ENCODE measurements at places on chromosomes 16 and 17. TPM values are rescaled to one million over a fixed set of nuclear protein-coding genes. Genes with fewer than 3 reads are reported as not detected.

The CCL14 gene
- total RNA-seq, result 15.3 TPM

The LIG3 gene
- 22.6 TPM for total RNA-seq

The CCT6B gene
- 6.2 TPM for total RNA-seq

The HCRT gene
- total RNA-seq, result not detected

The GAS7 gene
- 32.7 TPM for total RNA-seq

The RNF157 gene
- 4.8 TPM for total RNA-seq

The EPX gene
- not detected for total RNA-seq

The NLRC3 gene
- total RNA-seq, result 2.5 TPM

The TSNAXIP1 gene
- total RNA-seq, result 0.72 TPM

The DOC2B gene
- 7.2 TPM for total RNA-seq

The ADCY7 gene
- 10.4 TPM for total RNA-seq

The ITGA2B gene
- total RNA-seq, result 0.51 TPM

The ENPP7 gene
- not detected for total RNA-seq

The SP2 gene
- 13.0 TPM for total RNA-seq

The RNF151 gene
- total RNA-seq, result not detected

The ATF7IP2 gene
- 45.7 TPM for total RNA-seq

The PARD6A gene
- total RNA-seq, result 17.9 TPM

The SOX8 gene
- 0.72 TPM for total RNA-seq

The SLC22A31 gene
- not detected for total RNA-seq

The NOTUM gene
- total RNA-seq, result 0.11 TPM

The KRT222 gene
- total RNA-seq, result 3.1 TPM

The KRT39 gene
- not detected for total RNA-seq

The CNEP1R1 gene
- 22.2 TPM for total RNA-seq

The LRRC37A3 gene
- total RNA-seq, result 5.6 TPM

The HOXB1 gene
- not detected for total RNA-seq

The PMP22 gene
- 110 TPM for total RNA-seq

The GJC1 gene
- 0.69 TPM for total RNA-seq

The SLC4A1 gene
- total RNA-seq, result 8.5 TPM

The VAT1 gene
- total RNA-seq, result 459 TPM

The ZNF598 gene
- 17.3 TPM for total RNA-seq

The MRPS7 gene
- 91.4 TPM for total RNA-seq

Data from adrenal gland (tissue), 19 donors.